Hair follicular keratinocyte (primary cell): ENCODE measurements at places on chromosomes 1 and 21. TPM values are rescaled to one million over a fixed set of nuclear protein-coding genes. Genes with fewer than 3 reads are reported as not detected.

Gene TBX19
- 0.15 and 0.47 TPM in 2 replicates for total RNA-seq

Gene S100B
- not detected in 2 replicates for total RNA-seq

Gene OR2T35
- total RNA-seq: not detected in 2 replicates

Gene PRR9
- not detected in 2 replicates for total RNA-seq

Gene PTPRF
- total RNA-seq: 152 and 204 TPM in 2 replicates
